Type B pancreatic cell (in vitro differentiated cells): ENCODE measurements at places on chromosomes 6 and 20. TPM values are rescaled to one million over a fixed set of nuclear protein-coding genes. Genes with fewer than 3 reads are reported as not detected.

FAM50B gene
- 1.8 and 7.3 TPM in 2 replicates for total RNA-seq

DST gene
- total RNA-seq, result 116 and 139 TPM in 2 replicates

SOX18 gene
- 0.72 and 1.2 TPM in 2 replicates for total RNA-seq

ASF1A gene
- 25.4 and 32.5 TPM in 2 replicates for total RNA-seq

TGM3 gene
- 1.4 and 1.5 TPM in 2 replicates for total RNA-seq

OTOR gene
- total RNA-seq, result not detected in 2 replicates

- H3K4me1 ChIP-seq, result peaks cover 7% of the 10 kb centered on the region
- no peaks in the 10 kb centered on the region for H3K27me3 ChIP-seq
- no peak for DNase-seq
- no peak overlapping the region for H3K4me3 ChIP-seq
- H3K36me3 ChIP-seq, result no peaks in the 10 kb centered on the region
- H3K27ac ChIP-seq, result no peak overlapping the region
Measured at GRCh38 chr20:61929971-61930666, 135.6 kb downstream of the TAF4 start.

- no peak for DNase-seq
- H3K4me3 ChIP-seq, result no peak overlapping the region
- peaks cover 20% of the 10 kb centered on the region for H3K4me1 ChIP-seq
- H3K36me3 ChIP-seq, result no peaks in the 10 kb centered on the region
- no peaks in the 10 kb centered on the region for H3K27me3 ChIP-seq
Measured at GRCh38 chr6:14706378-14706929, 539.4 kb upstream of the JARID2 start.

- no peak for DNase-seq
- no peaks in the 10 kb centered on the region for H3K36me3 ChIP-seq
- H3K4me1 ChIP-seq, result no peaks in the 10 kb centered on the region
- H3K4me3 ChIP-seq, result no peak overlapping the region
- no peaks in the 10 kb centered on the region for H3K27me3 ChIP-seq
Measured at GRCh38 chr6:160398674-160399271, 50.6 kb downstream of the SLC22A3 start.

DNA sequence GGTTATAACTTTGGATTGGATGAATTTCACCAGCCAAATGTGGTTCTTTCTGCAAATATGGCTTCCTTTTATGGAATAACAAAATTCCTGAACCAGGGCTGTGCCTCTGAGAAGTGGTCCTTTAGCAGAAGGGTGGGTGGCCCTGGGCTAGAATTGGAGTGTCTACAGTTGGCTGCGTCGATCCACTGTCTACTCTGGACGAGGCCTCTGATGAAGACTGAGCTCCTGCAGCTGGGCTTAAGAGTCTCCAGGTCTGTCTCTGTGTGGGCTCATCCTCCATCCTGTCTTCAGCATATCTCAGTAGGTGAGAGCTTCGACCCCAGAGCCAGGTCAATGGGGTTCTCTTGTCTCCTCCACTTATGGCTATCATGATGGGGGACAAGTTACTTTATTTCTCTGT lies 166.3 kb upstream of the PMEPA1 start:
- H3K4me3 ChIP-seq, result no peak overlapping the region
- peak; percentile 44 for DNase-seq
- H3K27ac ChIP-seq, result no peak overlapping the region
- H3K4me1 ChIP-seq, result peaks cover 27% of the 10 kb centered on the region
- no peaks in the 10 kb centered on the region for H3K36me3 ChIP-seq

DNA sequence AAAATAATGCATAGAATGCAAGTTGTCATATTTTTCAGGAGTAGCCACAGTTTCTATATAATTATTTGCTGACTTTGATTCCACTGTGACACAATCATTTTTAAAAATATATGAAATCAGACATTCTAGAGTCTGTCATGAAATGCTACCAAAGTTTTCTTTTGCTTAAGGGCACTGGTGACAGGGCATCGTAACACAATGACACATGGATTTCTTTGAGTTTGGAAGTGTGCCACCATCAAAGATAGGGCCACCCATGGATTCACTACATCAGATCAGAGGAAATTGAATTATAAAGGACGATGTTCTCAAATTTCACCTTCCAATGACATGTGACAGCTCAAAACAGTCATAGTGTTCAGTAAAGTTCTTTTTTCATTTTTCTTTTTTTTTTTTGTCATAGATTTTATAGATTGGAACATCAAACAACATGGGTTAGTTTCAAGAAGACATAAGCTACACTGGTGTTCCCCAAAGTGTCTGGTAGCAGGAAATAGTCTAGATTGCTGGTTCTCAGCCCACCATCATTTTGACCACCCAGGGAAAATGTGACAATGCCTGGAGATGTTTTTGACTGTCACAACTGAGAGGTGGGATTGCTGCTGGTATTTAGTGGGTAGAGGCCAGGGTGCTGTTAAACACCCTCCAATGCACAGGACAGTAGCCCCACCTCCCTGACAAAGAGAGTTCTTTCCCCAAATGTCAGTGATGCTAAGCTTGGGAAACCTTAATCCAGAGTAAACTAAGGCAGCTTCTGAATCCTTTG lies 123.8 kb upstream of the DOK5 start:
- H3K36me3 ChIP-seq, result no peaks in the 10 kb centered on the region
- H3K27me3 ChIP-seq, result peaks cover 20% of the 10 kb centered on the region
- H3K27ac ChIP-seq, result no peak overlapping the region
- no peak overlapping the region for H3K4me3 ChIP-seq
- DNase-seq, result no peak

- H3K27ac ChIP-seq, result no peak overlapping the region
- no peaks in the 10 kb centered on the region for H3K27me3 ChIP-seq
- DNase-seq, result no peak
Measured at GRCh38 chr6:110693296-110693695, 122.0 kb downstream of the CDK19 start.

DNA sequence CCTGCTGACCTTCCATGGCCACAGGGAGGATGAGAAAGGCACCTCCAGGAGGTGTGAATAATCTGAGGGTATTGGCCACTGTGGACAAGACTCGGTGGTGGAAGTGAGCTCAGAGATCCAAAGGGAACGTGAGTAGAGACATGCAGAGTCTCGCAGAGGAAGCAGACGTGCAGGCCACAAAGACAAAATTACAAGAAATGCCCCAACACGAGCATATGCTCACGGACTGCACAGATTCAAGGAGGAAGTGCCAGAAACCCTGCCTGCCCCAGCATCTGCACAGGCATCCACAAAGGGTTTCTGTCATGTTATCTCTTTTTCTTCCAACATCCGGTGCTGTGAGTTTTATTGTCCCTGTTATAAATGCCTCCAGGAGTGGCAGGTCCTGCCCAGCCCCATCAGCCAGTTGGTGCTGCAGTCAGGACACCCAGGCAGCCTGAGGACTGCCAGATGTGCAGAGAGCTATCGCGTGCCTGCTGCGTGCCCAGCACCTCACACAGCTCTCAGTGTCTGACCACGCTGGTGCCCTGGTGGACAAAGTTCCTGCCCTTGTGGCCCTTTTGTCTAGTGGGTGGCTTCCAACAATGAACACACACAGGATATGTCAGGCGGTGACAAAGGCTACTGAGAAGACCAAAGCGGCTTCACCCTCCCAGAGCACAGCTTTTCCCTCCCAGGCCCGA lies 34.0 kb upstream of the FANCE start:
- peaks cover 10% of the 10 kb centered on the region for H3K4me1 ChIP-seq
- DNase-seq, result no peak
- H3K36me3 ChIP-seq, result peaks cover 12% of the 10 kb centered on the region
- no peaks in the 10 kb centered on the region for H3K27me3 ChIP-seq

DNA sequence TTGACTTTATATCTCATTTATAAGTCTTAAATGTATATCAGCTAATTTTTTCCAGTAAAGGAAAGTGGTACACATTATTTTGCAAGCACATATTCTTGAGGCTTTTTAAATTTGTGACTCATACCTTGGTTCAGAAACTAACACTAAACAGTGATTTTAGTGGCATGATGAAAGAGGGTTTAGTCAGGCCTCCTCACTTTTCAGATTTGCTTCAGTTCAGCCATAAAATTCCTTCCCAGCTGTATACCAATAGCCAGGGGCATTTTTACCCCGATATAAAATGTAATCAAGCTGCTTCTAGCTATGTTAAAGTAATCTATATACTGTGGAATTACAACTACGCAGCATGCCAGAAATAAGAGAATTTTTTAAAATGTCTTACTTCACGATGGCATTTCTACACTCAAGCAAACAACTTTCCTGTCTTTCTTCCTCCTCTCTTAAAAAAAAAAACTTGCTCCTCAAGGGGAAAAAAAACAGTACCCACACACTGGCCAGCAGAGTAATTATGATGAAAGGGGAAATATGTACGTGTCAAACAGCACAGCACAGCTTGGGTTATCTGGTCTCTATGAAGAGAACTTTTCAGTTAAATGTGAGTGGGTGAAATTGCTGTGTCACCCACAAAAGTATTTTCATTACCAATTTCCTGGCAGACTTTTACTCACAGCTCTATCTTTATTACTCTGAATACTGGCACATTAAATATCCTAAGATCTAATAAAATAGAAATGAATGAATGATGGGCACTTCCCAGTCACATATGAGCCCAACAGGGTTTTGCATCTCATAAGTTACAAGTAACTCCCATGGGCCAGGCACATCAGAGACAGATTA lies 244.8 kb upstream of the TENT5A start:
- no peak for DNase-seq
- peak overlapping the region; percentile 49 for H3K27ac ChIP-seq
- peaks cover 15% of the 10 kb centered on the region for H3K4me1 ChIP-seq
- no peaks in the 10 kb centered on the region for H3K36me3 ChIP-seq
- H3K27me3 ChIP-seq, result no peaks in the 10 kb centered on the region

- H3K27ac ChIP-seq, result no peak overlapping the region
- no peaks in the 10 kb centered on the region for H3K4me1 ChIP-seq
- DNase-seq, result no peak
- H3K36me3 ChIP-seq, result no peaks in the 10 kb centered on the region
- peaks cover 27% of the 10 kb centered on the region for H3K27me3 ChIP-seq
Measured at GRCh38 chr20:36320261-36320897, 14.2 kb downstream of the DLGAP4 start.

DNA sequence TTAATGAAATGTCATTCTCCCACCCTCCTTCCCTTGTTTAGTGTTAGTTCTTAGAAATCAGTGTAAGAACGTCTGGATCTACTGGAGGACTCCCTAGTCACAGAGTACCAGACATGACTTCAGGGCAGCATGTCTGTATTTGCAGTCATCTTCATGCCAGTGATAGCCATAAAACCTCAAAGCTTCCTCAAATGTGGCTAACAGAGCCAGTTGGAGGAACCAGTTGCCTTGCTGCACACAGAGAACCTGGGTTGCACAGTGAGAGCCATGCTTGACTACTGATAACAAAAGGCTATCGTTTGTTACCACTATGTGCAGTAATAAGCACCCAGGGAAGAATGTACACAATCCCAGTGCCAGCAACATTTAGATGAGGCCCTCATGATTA lies 20.1 kb downstream of the NT5E start:
- no peak for DNase-seq
- no peaks in the 10 kb centered on the region for H3K4me1 ChIP-seq
- H3K36me3 ChIP-seq, result no peaks in the 10 kb centered on the region
- H3K27ac ChIP-seq, result no peak overlapping the region
- H3K27me3 ChIP-seq, result peaks cover 3% of the 10 kb centered on the region

GRCh38 chr6:24322924-24323323 lies 34.9 kb downstream of the DCDC2 start:
- no peak for DNase-seq
- H3K4me3 ChIP-seq, result no peak overlapping the region
- no peaks in the 10 kb centered on the region for H3K36me3 ChIP-seq
- H3K27ac ChIP-seq, result no peak overlapping the region
- H3K4me1 ChIP-seq, result peaks cover 21% of the 10 kb centered on the region
- H3K27me3 ChIP-seq, result no peaks in the 10 kb centered on the region

DNA sequence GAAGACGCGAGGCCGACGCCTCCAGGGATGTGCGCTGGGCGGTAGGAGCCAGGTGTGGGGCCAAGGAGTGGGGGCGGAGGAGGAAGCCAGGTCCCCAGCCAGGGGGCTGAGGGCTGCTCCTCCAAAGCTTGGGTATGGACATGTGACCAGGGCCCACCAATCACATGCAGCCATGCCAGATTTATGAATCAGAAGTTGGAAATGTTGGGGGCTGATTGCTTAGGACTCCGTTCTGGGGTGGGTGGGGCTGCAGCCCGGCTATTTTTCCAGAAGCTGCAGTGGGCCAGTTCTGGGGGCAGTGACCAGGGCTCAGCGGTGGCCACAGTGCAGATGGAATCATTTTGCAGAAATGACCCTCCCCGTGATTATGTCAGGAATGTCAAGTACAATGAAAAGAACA lies 96.0 kb downstream of the CEBPB start:
- peak overlapping the region; percentile 15 for H3K27ac ChIP-seq
- peaks cover 30% of the 10 kb centered on the region for H3K4me1 ChIP-seq
- no peaks in the 10 kb centered on the region for H3K36me3 ChIP-seq
- no peaks in the 10 kb centered on the region for H3K27me3 ChIP-seq

GRCh38 chr6:41546475-41546865 lies 289 bp downstream of the FOXP4 start:
- no peak for DNase-seq
- peaks cover 10% of the 10 kb centered on the region for H3K36me3 ChIP-seq
- H3K27me3 ChIP-seq, result peaks cover 3% of the 10 kb centered on the region

DNA sequence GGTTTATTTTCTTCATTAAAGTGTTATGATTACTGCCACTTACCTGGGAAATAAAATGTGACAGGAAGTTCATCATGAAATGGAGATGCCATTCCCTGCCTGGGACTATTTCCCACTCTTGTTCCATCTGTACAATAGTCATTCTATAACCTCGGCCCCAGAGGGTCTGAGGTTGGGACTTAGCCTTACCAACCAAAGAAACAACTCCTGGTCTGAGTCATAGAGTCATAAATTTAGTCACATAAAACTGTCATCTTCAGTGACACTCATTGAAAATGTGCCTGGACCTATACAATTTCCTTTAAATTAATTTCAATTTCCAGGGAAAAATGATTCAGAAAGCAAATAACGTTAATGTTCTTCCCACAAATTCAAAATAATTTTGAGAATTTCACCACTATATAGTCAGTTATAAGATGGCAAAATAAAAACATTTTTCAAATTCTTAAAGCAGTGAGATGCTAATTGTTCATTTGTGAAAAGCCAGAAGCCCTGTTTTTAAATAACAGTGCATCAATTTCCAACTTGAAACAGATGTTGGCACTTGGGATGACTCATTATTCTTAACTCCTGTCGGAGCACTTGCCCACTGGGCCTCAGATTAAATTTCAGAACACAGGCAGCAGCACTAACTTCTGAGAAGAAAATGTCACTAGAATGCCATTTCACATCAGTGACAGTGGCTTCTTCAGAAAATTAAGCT lies 201.2 kb upstream of the SMLR1 start:
- peaks cover 4% of the 10 kb centered on the region for H3K36me3 ChIP-seq
- H3K27ac ChIP-seq, result no peak overlapping the region
- DNase-seq, result no peak
- H3K27me3 ChIP-seq, result peaks cover 4% of the 10 kb centered on the region
